ENCODE measurements at places on chromosomes 1 and 21.
A peak's percentile ranks its signal among the peaks of the same experiment; 100 is the strongest.

DNA sequence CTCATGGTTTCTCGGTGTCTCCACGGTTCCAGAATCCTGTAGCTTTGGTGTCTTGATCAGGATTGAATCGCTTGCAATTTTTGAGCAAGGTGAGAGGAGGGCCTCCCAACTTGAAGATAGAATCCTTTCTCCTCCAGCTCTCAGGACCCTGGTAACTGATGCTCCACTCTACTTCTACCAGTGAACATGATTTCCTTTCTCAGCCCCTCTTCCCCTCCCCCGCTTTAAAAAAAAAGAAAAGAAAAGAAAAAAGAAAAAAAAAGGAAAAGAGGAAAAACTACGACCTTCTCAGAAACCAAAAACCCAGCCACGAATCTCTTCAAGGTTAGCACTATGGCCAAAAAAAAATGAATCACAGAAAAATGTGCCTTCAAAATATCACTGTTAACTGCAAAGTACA, 1.2 kb downstream of the ARHGEF11 start:
- no peak for DNase-seq

DNA sequence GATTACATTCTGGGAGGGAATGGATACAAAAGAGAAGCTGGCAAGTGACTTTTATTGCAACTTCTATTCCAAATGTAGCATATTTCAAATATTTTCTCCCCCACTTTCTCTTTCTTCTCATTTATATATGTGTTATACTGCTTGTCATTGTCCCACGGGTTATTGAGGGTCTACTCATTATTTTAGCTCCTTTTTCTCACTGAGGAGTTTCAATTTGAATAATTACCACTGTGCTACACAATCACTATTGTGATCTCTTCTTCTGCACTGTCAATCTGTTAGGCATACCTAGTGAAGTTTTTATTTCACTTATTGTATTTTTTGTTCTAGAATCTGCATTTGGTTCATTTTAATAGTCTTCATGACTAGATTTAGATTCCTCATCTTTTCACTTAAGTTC, 339.7 kb downstream of the PTPRC start:
- no peak for DNase-seq

DNA sequence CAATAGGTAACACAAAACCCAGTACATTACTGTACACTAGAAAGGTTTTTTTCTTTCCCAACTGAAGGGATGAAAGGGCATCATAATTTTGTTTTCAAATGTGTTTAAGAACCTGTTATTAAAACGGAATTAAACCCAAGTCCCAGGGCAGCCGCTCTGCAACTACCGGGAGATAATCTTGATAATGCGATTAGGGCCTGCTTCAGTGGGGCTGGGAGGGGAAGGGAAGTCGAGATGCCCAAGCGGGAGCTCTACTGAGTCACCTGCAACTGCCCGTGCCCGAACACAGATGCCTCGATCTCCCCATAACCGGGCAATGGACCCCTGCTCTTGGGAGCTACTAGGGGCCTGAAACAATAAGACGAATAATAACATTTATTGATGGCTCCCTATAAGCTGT, 61.4 kb downstream of the KAZN start:
- no peak for DNase-seq

- no peak for DNase-seq
Observed at GRCh38 chr1:85259912-85260274, 431 bp upstream of the C1orf52 start.

GRCh38 chr1:206025283-206025820, 1.7 kb upstream of the CTSE start:
- DNase-seq = no peak

- DNase-seq = no peak
Observed at GRCh38 chr1:206690516-206690915, 5.8 kb downstream of the MAPKAPK2 start.

DNA sequence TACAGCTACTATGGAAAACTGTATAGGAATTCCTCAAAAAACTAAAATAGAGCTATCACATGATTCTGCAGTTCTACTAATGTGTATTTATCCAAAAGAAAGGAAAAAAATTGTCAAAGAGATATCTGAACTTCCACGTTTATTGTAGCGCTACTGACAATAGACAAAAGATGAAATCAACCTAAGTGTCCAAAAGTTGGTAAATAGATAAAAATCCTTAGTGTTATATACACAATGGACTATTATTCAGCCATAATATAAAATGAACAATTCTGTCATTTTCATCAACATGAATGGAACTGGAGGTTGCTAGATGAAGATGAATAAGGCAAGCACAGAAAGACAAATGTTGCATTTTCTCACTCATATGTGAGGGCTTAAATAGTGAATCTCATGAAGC, 1492.1 kb downstream of the MRPL39 start:
- no peak for DNase-seq

GRCh38 chr1:177996957-177997356, 27.1 kb upstream of the SEC16B start:
- DNase-seq = no peak

DNA sequence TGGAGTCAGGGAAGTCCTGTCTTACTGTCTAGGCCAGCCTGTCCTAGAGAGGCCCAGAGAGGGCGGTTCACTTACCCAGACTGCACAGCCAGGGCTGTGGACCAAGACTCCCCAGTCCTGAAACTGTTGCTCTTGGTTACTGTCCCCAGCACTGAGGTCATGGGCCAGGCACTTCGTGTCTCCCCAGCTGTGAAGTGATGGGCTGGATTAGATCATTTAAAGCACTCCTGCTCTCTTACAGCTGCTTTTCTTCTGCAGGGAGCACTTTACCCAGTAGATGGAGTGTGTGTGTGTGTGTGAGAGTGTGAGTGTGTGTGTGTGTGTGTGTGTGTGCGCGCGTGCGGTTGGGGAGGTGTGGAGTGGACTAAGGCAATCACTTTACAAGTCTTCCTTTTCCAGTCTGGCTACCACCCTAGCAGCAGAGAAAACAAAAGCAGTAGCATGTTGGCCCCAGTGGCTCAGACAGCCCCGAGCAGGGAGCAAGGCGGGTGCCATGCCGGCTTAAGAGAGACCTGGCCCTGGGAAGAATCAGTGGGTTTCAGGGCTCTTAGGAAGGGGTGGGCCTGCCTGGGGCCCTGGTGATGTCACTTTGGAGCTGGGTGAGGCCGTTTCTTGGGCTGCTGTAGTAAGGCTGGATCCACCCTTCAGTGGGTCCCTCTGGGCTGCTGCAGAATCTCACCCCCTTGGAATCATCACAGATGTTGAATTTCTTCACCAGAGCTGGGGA, 2.4 kb downstream of the SPSB1 start:
- DNase-seq = no peak

DNA sequence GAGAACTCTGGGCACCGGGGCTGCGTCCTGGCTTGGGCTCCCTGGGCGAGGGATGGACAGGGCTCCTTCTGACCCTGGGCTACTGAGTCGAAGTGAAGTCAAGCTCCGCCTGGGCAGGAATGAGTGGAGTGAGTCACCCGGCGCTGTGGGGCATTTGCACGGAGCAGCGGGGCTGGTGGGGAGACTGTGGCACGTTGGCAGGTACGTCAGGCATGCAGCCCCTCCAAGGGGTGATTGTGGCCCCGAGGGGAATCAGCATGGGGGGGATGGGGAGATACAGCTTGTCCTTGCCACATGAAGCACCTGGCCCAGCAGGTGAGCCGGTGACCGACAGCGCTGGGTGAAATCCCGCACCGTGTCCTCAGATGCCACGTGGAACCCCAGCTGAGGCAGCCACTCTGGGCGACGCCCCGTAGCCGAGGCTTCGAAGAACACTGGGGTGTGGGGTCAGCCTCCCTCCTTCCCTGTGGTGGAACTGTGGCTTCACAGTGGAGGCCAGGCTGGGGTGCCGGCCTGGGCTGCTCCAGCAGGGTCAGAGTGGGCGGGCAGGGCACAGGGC, 62.3 kb downstream of the COL18A1 start:
- DNase-seq = no peak

GRCh38 chr21:18369115-18369514, 34.5 kb downstream of the TMPRSS15 start:
- no peak for DNase-seq

DNA sequence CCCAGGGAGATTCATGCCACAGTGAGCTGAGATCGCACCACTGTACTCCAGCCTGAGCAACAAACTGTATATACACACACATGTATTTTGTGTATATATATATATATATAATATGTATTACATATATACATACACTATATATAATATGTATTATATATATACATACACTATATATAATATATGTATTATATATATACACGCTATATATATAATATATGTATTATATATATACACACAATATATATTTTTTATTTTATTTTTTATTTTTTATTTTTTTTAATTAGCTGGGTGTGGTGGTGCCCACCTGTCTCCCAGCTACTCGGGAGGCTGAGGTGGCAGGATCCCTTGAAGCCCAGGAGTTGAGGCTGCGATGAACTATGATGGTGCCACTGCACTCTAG, 9.3 kb downstream of the TP73 start:
- DNase-seq = no peak

- peak; percentile 24 for DNase-seq
Observed at GRCh38 chr1:97137862-97138514, 416.4 kb downstream of the PTBP2 start.

DNA sequence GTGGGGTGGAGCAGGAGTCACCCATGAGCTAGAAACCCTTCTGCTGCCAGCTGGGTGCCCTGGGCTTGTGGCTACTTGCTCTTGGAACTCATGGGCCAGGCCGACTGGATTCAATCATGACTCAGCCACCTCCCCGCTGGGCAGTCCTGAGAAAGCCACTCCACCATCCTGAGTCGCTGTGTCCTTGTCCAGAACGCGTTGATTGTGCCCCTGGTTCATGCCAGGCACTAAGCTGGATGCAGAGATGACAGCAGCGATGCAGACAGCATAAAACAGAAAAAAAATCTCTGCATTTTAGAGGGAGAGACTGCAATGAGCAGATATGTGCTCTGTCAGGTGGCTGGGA, 10.6 kb downstream of the PADI1 start:
- no peak for DNase-seq

- no peak for DNase-seq
Observed at GRCh38 chr1:106027871-106028270, 1028.6 kb upstream of the PRMT6 start.

DNA sequence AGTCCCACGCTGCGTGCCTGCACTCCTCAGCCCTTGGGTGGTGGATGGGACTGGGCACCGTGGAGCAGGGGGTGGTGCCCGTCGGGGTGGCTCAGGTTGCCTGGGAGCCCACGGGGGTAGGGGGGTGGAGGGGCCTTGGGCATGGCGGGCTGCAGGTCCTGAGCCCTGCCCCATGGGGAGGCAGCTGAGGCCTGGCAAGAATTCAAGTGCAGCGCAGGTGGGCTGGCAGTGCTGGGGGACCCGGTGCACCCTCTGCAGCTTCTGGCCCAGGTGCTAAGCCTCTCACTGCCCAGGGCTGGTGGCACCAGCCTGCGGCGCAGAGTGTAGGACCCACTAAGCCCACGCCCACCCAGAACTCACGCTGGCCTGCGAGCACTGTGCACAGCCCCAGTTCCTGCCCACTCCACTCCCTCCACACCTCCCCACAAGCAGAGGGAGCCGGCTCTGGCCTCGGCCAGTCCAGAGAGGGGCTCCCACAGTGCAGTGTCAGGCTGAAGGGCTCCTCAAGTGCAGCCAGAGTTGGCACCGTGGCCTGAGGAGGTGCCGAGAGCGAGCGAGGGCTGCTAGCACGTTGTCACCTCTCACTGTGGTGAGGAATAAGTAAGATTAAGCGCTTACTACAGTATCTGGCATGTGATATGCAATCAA, 12.8 kb downstream of the TNNI3K start:
- DNase-seq = no peak

DNA sequence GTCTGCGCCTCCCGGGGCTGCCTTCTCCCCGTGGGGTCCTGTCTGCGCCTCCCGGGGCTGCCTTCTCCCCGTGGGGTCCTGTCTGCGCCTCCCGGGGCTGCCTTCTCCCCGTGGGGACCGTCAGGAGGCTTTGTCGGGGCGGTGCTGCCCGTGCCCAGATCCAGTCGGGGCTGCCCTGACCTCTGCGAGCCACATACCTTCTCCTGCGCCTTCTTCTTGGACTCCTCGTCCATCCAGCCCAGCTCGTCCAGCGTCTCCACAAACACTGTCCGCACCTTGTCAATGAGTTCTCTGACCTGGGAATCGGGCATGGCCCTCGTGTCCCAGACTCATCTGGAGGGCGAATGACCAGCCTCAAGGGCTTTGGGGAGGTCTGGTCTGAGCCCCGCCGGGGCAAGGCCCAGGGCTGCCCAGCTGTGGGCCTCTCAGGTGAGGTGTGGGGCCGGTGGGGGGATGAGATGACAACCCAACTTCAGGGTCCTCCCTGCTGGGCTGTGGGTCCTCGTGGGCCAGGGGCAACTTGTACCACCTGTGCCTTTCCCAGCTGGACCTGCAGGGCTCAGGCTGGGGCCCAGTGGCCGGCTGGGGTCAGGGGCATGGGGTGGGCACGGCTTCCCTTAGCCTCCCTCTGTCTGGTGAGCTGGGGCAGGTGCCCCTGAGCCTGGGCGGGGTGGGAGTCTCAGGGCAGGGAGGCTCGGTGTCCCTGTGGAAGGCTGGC, 9.4 kb downstream of the PRXL2B start:
- DNase-seq = peak; percentile 0

DNA sequence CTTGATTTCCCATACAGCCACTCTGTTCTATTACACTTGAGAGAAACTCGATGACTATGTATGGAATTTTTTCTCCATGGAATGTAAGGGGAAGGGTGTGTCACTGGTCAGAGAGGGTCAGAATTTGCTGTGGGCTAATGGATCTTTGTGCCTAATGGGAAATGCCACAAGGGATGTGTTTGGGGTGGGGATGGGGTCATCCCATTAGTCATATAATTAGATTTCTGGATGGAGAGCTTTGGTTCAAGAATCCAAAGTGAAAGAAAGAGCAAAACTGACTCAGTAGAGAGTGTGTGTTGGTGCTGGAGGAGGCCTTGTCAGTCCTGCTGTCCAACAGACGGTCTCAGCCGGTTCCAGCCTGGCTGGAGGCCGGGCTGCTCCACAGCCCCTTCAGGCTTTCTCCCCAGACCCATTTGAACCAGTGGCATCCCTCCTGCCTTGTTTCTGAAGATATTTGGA, 86.4 kb downstream of the LAMC2 start:
- no peak for DNase-seq

DNA sequence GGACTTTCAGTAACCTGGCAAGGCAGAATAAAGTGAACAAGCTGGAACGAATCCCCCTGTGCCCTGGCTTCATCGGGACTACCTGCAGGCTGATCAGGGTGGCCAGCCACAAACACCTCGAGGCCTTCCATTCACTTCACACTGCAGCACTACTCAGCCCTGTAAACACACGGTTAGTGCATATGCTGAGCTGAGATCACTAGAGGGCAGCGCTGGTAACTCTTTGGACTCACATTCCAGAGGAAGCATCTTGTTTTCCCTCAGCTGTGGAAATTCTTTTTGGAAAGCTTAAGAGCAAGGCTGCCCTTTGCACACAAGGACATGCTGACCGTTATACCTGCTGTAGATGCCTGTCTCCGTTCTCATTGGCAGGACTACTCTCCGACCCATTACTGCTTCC, 32.1 kb downstream of the PCSK9 start:
- peak; percentile 15 for DNase-seq

- no peak for DNase-seq
Observed at GRCh38 chr1:30151826-30152225, 571.6 kb downstream of the MATN1 start.

Measured in CD4-positive, CD25-positive, alpha-beta regulatory T cell (primary cell).